ENCODE measurements at places on chromosomes 6 and 20.

DNA sequence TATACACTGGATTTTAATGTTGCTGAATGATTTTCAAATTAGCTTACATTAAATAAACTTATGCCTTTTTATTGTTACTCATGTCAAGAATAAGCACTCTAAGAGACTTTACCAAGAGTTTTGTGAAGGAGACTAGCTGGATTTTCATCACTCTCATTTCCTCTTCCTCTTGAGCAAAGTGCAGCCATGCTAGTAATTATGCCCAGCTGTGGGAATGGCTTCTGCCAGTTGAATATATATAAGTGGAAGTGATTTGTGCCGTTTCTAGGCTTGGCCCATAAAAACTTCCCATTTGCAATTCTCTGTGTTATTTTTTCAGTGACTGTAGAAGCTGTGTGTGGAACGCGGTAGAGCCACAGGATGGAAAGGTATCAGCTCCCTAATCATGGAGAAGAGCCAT is 255.8 kb downstream of the HDGFL1 start:
- peak; percentile 6 for DNase-seq

DNA sequence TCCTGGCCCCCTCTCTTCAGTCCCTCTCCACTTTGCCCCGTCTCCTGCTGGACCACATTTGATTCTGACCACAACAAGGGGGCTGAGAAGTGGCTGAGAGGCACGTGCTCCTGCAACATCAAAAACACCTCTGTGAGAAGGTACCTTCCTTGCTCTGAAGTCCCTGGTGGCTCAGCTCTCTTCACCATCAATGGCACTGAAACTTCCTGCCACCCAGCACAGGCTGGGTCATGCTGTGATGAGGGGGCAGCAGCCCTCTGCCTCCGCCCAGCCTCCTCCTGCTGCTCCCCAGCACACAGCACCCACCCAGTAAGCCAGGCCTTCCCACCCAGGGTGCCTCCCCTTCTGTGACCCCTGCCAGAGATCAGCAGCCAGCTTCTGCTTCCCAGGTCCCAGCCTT is 10.3 kb downstream of the ZMYND8 start:
- DNase-seq: no peak

DNA sequence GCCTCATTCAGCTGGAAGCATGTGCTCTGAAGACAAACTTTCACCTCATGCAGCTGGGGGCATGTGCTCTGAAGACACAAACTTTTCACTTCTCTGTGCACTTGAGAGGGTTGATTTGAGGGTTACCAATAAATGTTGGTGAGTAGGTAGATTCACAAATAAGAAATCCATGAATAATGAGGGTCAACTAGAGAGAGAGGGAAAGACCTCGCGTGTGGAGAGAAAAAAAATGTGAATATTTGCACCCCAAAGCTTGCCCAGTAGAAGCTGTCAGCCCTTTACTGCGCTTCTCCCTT is 43.4 kb downstream of the PSMB1 start:
- DNase-seq: no peak

GRCh38 chr6:2355150-2355549 is 109.7 kb upstream of the GMDS start:
- no peak for DNase-seq

- no peak for DNase-seq
These were observed 13.0 kb downstream of the RPRD1B start for GRCh38 chr20:38046572-38046971.

GRCh38 chr20:64108731-64109681 is 1.6 kb upstream of the NPBWR2 start:
- no peak for DNase-seq

- no peak for DNase-seq
These were observed 115.9 kb upstream of the NRSN1 start for GRCh38 chr6:24010133-24010532.

DNA sequence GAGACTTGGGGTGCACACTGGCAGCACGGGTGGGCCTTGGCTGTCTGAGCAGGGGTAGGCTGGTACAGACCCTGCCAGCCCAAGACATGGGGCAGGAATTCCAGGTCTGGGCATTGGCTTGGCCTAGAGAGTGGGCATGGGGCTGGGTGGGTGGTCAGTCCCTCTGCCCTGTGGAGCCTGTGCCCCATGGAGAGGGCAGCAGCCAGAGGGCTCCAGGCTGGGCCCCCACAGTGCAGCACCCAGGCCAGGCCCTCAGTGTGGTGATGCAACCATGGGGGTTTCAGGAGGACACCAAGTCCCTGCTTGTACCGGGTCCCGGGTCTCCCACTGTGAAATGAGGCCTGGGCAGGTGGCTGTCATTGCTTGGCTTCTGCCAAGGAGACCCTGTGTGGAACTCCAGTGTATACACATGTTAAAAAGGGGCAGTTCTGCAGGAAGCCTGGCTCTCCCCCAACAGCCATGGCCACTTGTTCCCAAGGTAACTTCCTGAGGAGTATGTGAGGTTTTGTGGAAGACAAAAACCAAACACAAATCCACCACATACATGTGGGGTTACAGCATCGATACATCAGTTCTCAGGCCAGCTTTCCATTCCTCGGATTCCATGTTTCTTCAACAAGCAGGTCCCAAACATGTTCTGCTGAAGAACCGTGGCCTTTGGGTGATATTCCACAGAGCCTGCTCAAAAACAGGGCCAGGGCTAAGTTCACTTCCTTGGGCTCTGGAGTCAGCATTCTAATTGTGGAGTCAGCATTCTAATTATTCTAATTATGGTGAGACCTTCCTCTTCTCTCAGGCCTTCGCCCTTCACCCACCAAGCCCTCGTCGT is 77.3 kb downstream of the DACT2 start:
- no peak for DNase-seq

- DNase-seq: no peak
These were observed 41.3 kb downstream of the GABRR2 start for GRCh38 chr6:89273816-89274215.

DNA sequence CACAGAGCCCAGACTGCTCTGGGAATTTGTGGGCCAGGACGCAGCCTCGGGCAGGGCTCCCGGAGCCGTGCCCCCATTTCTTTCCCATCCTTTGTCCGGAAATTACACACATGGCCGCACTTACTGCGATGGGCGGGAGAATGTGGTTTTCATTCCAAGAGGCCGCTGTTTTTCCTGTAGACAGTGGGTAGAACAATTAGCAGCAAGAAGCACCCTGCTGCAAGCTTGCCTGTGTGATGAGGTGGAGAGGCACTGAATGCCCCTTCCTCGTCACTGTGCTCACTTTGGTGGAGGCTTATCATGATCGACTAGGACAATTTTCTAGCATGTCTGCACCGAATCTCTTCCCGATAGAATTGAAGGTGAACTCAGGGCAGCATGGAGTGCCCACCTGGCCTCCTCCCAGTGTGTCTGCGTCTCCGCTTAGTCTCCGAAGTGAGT is 102.8 kb downstream of the DACT2 start:
- peak; percentile 22 for DNase-seq

GRCh38 chr6:16430391-16431089 is 192.2 kb downstream of the GMPR start:
- DNase-seq: no peak

DNA sequence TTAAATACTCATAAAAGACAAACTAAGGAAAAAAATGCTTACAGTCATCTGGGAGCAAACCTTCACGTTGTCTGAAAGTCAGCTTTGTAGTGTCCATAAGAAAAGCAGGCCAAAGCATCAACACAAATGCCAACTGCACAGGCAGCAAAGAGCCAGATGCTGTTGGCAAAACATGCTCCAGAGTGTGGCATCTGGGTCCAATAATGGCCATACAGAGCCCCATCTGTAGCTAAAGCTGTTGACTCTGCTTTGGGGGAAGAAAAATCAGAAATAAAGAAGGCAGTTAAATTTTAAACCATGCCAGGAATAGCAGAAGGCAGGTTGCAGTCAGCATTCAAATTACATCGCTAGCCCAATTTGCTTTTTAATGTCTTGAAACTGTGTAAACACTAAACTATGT is 776.3 kb downstream of the EYS start:
- DNase-seq: no peak

- peak; percentile 62 for DNase-seq
These were observed 3.3 kb downstream of the PLN start for GRCh38 chr6:118551063-118552053.

- DNase-seq: no peak
These were observed 36.7 kb downstream of the JAG1 start for GRCh38 chr20:10637031-10637559.

- DNase-seq: no peak
These were observed 79.8 kb downstream of the GINS1 start for GRCh38 chr20:25487306-25487705.
